Fibroblast of skin of right quadriceps (primary cell): ENCODE measurements at places on chromosomes 7 and 10.

DNA sequence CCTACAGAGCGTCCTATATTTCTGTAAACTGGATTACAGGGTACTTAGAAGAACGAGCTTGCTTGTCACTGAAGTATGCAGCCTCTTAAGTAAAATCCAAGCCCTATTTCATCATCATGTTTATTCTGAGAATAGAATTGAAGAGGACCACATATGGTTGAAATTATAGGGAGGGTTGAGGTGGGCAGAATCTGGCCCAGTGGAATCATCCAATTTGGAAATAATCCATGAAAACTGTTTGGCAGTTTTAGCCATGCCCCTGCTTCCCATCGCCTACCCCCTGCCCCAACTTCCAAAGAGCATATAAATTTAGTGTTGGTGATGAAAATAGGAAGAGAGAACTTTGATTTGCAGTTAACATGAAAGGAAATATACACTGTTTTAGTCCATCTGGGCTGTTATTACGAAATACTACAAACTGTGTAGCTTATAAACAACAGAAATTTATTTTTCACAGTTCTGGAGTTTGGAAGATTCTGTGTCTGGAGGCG, 150.4 kb downstream of the PRKG1 start:
- DNase-seq = peak; percentile 94

- no peak for DNase-seq
These were observed 191.0 kb downstream of the ZEB1 start for GRCh38 chr10:31509989-31510388.

DNA sequence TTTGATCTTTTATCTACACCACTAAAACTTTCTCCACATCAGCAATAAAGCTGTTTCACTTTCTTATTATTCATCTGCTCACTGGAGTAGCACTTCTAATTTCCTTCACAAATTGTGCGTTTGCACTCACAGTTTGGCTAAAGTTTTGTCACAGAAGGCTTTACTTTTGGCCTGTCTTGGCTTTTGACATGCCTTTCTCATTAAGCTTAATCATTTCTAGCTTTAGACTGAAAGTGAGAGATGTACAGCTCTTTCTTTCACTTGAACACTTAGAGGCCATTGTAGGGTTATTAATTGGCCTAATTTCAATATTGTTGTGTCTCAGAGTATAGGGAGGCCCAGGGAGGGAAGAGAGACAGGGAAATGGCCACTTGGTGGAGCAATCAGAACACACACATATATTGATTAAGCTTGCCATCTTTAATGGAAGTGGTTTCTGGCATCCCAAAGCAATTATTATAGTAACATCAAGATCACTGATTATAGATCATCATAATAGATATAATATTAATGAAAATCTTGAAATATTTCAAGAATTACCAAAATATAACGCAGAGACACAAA, 512.5 kb downstream of the ETV1 start:
- no peak for DNase-seq

DNA sequence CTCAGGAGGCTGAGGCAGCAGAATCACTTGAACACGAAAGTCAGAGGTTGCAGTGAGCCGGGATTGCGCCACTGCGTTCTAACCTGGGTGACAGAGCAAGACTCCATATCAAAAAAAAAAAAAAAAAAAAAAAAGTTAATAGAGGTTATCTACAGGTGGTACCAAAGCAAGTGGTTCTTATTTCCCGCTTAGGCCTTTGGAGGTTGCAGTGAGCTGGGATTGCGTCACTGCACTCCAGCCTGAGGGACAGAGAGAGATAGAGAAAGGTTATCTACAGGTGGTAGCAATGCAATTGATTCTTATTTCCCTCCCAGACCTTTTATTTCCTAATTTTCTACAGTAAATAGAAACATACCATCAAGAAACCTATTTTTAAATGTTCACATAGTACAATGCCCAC, 98.2 kb downstream of the DLG5 start:
- no peak for DNase-seq

GRCh38 chr7:134879815-134880475, 100.5 kb downstream of the CALD1 start:
- no peak for DNase-seq

- no peak for DNase-seq
These were observed 607.9 kb upstream of the MKI67 start for GRCh38 chr10:128734161-128734560.

DNA sequence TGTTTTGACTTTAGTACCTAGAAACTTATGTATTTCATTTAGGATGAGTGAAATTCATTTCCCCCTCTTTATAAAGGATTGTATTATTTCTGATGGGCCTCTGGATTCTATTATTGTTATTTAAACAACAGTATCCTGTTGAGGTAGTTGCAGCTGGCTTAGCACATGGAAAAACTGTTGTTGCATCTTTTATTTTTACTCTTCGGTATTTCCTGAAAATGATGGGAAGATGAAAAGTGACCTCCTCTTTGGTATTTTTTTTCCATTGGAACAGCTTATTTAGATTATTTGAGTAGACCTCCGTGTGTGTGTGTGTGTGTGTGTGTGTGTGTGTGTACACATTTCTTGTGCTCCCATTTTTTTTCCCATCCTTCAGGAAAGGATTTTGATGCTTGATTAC, 129.8 kb downstream of the PRKG1 start:
- no peak for DNase-seq

GRCh38 chr10:70985824-70986622, 97.7 kb upstream of the PCBD1 start:
- no peak for DNase-seq

DNA sequence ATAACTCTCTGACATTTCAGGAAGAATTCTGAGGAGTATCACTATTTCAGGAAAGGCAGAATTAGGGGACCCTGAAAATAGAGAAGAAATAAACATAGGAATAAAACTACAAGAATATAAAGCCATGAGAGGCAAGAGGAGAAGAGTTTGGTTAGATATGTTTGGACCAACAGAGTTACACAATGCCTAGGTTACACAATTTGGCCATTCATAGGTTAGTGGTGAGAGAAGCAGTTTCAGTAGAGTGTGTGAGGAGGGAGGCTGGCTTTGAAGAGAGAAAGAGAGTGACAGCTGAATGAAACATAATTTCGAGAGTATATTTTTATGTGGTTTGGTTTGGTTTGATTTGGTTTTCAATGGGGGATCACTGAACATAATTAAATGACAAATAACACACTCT, 783.2 kb upstream of the LRRN3 start:
- no peak for DNase-seq

- peak; percentile 5 for DNase-seq
These were observed 973 bp downstream of the ATAD1 start for GRCh38 chr10:87816898-87817608.

GRCh38 chr7:464454-465401, 54.9 kb downstream of the PDGFA start:
- peak; percentile 27 for DNase-seq
